ENCODE measurements at places on chromosomes 7 and 10. TPM values are rescaled to one million over a fixed set of nuclear protein-coding genes. Genes with fewer than 3 reads are reported as not detected.

DNA sequence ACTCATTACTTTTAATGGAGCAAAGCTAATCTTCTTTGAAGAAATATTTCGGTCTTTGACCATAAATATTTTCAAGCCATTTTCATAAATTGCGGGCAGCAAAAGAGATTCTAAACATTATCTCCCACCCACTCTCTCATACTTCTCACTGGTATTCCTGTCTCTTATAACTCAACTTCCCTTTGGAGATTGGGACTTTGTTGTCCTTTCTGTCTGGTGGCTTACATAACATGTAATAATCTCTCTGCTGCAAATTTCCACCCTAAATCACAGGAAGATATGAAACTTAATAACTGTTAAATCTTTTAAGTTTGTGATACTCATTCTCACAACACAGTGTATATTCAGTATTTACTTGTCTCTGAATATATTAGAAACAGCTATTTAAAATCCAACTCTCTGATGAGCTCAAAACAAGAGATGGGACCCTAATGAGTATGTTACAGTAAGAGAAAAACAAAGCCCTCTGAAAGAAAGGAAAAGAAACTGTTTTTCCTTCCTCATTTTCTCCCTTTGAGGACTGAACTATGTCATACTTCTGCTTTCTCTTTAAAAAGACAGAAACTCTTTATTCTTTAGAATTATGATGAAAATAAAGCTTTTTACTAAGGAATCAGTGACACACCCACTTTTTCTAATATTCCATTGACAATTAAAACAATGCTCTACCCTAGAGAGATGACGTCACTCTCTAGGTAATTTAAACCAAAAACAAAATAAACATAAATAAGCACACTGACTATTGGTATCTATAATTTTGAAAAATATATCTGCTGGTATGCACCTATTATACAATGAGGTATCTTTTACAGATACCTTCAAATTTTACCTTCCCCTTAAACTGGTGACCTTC, 14.7 kb downstream of the CALCR start:
- DNase-seq: no peak

The AMPH gene
- 31.0 TPM for total RNA-seq

DNA sequence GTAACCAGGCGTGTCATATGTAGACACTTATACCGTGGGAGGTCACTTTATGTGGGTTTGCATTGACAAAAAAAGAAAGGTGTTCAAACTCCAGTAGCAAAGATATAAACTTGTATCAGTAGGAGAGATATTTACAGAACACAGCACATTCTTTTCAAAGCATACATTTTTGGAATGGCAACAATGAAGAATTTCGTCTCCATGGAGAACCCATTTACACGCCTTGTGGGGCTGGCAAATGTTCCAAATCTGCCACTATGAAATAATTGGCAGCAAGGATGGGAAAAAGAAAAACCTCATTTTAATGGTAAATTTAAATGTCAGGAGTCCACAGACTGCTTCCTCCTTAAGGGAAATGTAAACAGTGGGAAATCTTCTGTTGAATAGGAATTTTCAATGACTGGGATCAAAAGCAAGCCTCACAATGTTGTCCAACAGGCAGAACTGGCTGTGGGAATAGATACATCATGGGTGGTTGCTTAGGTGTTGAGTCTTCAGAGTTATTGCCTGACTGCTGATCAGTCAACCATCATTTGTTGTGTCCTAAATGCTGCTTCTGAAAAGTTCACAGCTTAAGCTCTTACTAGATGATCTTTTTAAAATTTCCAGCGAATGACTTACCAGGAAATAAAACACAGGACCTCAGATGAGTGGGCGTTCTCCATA, 256.6 kb upstream of the SEMA3C start:
- no peak for DNase-seq

DNA sequence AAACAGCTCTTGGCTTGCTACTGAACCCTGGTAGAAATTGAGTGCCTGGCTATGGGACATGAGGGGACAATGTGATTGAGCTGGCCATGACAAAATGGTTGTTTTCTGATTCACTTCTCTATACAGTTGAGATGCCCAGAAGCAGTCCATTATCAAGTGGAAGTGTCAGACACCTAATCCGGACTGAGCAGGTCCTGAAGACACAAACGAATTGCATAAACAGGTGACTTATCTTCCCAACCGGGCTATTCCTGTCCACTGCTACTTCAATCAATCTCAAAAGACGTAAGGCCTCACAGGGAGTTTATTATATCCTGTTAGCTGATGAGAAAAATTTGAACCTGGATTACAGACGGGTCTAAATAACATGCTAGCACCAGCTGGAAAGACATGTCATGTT, 105.5 kb upstream of the WAC start:
- no peak for DNase-seq

GRCh38 chr10:29113616-29113945, 175.3 kb upstream of the LYZL1 start:
- DNase-seq: no peak

The PILRA gene
- 0.82 TPM for total RNA-seq

GRCh38 chr7:73770860-73771670, 995 bp upstream of the CLDN3 start:
- DNase-seq: no peak

DNA sequence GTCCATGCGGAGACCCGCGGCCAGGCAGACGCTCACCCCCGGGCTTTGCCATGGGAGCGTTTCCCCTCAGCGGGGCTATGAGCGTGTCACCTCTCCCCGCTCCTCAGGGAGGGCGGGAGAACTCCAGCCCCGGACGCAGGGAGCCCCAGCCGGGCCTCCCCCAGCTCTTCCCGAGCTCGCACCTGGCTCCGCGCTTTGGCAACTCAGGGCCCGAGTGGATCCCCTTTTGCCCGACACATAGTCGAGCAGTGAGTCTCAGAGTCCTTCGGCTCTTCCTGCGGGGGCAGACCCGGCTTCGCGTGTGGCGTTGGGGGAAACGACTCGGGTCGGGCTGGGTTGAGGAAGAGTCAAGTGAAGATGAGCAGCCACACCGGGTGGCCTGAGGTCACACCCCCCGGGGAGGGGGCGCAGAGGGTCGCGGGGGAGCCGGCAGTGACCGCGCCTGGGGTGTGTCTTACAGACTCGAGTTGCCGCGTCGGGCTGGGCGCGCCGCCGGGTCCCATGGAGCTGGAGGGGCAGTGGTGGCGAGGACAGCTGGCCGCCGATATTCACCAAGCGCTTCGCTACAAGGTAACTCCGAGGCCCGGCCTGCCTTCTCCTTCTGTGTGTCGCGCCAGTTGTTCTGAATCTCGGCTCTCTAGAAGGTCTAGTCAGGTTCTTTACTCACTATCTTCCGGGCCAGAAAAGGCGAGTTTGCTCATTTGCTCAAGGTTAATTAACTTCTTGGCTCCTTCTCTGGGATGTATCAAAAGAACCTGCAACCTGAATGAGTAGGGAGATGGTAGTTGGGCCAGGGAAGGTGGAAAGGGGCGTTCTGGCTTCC, 721 bp downstream of the CCNJ start:
- DNase-seq: peak; percentile 68

The TRPV5 gene
- total RNA-seq: not detected

DNA sequence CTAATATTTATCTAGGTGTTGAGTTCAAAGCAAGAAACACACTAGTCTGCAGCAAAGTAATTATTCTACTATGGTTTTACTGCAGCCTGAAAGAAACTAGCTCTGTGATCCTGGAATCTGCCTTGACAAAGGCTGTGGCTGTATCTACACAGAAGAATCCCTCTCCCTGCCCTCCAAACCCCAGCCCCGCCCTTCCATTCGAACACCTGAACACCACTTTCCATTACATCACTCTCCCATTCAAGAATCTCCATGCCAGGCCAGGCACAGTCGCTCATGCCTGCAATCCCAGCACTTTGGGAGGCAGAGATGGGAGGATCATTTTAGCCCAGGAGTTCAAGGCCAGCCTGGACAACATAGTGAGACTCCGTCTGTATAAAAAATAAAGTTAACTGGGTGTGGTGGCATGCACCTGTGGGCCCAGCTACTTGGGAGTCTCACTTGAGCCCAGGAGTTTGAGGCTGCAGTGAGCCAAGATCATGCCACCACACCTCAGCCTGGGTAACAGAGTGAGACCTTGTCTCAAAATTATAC, 23.3 kb downstream of the LRRC20 start:
- DNase-seq: no peak

GRCh38 chr7:21028599-21028998, 241.9 kb upstream of the SP8 start:
- no peak for DNase-seq

The TET1 gene
- total RNA-seq: 39.9 TPM

DNA sequence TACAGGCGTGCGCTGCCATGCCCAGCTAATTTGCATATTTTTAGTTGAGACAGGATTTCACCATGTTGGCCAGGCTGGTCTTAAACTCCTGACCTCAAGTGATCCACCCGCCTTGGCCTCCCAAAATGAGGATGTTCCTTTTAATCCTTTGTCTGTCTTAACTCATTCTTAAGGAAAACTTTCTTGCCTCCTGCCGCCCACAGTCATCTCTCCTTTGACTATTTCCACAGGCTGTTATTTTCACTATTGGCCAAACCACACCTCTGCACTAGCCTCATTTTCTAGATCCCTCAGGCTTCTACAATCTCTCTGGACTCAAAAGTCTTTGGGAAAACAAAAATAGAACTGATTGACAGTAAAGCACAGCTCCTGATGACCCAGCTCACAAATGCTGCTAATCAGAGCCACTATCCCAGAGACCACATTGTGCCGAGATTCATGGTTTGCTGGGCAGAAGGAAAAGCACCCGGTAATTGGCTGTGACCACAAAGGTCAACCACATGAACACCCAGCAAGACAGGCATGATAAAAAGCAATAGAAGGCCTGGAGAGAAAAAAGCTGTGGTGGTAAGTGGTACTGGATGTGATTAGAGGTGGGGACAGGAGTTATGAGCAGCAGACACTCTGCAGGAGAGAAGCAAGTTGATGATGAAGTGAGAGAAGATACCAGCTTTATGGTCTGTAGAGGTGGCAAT, 44.1 kb upstream of the ZNRF2 start:
- no peak for DNase-seq

- no peak for DNase-seq
Observed at GRCh38 chr7:8481096-8481495, 47.7 kb downstream of the NXPH1 start.

The NUTM2A gene
- 1.6 TPM for total RNA-seq

The TRPV6 gene
- under 0.01 TPM for total RNA-seq

Data from frontal cortex (tissue), 4 donors.